ENCODE measurements at places on chromosomes 2 and 18.

DNA sequence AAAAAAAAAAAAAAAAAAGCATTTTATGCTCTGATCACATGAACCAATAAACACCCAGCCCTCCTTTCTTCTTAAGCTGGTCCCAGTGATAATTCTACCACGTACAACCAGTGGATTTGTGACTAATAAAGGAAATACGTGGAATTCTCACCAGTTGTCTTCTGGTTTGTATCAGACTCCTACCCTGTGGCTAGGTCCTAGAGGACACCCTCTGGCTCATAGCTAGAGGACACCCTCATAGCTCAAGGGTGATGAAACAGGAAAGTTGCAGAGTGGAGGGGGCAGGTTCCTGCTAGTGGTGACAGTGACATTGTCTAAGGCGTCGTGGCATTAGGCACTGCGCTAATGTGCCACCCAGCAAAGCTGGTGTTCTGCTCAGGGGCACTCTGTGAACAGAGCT lies 167.8 kb downstream of the BCL11A start:
- no peak for DNase-seq

DNA sequence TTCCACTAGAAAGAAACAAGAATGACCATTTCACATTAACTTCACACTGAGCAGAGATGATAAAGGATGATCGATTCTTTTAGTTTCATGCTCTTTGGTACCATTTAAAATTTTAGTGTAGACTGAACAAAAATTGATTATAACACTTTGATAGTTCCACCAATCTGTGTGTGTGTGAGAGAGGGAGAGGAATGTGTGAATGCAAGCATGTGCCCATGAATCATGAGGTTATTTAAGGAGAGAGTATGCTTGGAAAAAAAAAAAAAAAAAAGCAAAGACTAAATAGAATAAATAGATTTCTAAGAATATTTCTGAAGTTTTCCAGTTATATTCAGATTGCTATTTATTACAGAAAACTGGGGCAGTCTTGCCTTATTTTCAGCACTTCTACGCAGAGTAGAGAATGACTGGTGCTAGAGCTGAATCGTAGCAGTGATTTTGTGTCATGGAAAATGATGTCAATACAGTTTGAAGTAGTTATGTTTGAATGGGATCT lies 900.8 kb downstream of the SLC4A3 start:
- DNase-seq, result no peak

GRCh38 chr2:230658877-230659652 lies 53.6 kb upstream of the CAB39 start:
- peak; percentile 96 for DNase-seq

DNA sequence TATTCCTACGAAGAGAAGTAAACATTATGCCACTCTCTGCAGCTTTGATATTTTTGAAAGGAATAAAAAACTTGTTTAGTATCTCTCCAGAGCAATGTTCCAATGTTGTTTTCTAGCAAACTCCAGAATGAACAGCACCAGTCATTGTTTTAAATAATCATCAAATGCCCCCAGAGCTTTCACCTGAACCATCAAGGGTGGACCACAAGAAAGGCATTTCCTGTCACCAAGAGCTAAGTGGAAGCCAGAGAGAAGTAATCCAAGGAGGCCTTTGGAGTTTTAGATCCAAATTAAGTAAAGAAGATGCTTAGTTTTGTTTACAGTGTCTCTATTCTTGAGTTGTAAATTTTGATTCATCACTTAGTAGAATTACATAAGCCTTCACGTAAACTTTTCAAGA lies 559.0 kb downstream of the ARHGAP15 start:
- no peak for DNase-seq

DNA sequence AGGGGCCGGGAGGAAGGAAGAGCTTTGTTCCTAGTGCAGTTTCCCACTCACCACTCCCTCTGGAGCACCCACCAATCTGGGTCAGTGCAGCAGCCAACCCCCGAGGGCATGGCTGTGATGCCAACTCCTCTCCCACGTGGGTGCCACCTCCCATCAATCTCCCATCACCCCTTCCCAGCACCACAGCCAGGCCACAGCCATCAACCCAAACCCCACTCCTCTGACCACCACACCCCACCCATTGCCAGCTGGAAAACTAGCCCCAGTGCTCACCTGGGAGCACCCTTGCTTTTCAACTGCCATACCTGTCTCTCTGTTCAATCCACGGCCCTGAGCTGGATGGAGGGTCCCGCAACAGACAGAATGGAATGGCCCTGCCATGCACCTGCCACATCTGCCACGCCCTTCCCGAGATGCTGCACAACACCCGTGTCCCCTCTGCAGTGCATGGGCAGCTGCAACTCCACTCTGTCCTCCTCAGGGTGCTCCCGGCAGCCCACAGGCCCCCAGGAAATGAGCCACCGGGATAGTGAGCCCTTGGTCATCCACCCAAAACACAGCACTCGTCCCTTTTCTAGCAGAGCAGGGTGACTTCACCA lies 112.4 kb upstream of the ID2 start:
- DNase-seq, result no peak

DNA sequence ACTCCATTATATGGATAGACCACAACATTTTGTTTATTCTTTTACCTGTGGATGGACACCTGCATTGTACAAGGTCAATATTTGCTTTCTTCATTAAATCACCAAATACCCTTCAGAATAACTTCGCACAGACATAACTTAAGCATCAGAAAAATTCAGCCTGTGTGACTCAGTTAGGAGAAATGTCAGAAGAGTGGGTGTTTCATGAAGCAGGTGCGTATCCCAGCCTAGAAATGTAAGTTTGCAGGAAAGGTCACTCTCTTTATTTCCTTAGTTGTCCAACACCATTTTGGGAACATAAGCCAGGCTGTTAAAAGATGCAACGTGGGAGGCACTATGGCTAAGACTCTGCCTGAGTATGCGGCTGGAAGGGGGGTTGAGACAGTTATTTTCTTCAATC lies 48.6 kb upstream of the FHL2 start:
- DNase-seq, result no peak

DNA sequence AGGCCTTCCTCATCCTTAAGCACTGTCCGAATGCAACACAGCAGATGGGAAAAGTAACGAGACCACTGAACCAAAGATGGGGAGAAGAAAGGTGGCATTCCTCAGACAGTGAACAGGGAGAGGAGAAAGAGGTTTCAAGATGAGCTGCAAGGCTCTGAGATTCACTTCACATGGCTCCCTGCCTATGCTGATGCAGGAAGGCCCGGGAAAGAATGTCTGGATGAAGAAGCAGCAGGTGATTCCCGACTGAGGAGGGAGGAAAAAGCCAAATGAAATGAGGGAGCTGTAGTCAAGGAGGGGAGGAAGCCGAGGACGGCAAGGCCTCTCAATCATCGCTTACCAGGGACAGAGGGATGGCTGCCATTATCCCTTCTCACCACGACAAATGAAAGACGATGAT lies 98.5 kb upstream of the BOD1L2 start:
- DNase-seq, result no peak

DNA sequence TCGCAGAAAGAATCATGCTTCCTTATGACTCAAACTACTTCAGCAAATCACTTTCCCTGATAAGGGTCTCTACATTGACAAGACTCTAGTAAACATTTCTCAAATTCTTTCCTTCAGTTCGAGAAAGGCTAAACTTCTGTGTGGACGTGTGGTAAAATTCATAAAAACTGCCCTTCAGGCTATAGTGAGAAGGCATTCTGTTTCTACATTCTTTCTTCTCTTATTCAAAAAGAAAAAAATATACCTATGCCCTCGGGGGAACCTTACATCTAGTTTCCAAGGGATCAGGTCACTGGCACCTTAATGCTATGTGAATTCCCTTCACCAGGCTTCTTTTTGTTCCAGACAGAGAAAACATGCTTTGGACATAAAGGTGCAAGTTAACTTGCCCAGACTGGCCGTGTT lies 4.9 kb downstream of the VIT start:
- DNase-seq, result no peak

DNA sequence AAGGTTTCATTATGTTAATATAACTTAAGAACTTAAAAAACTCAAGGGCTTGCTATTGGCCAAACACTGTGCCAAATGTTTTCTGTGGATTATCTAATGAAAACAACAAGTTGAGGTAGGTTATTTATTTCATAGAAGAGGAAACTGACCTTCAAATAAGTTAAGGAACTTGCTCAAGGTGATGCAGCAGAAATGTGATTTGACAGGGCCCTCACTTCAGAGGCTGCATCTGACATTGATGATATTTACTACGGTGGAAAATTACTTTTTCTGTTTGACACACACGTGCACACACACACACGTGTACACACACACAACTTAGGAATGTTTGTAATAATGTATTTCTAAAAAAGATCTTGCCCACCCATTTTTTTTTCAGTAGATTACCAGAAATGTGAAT lies 137.2 kb upstream of the CXCR4 start:
- no peak for DNase-seq

DNA sequence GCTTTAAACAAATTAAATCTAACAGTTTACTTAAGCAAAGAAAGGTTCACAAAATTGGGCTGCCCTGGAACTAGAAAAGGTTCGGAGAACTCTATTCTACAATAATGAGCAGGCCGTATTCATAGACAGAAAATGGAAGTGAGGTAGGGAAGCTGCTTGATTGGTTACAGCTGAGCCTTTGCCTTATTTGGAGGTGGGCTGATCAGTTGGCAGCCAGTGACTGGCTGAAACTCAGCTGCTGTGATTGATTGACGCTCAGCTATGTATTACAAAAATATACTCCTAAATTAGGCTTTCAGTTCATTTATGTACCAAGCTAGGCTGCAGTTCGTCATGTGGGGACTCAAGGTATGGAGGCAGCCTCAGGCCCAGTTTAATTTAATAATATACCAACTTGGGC lies 42.3 kb upstream of the TTR start:
- no peak for DNase-seq

DNA sequence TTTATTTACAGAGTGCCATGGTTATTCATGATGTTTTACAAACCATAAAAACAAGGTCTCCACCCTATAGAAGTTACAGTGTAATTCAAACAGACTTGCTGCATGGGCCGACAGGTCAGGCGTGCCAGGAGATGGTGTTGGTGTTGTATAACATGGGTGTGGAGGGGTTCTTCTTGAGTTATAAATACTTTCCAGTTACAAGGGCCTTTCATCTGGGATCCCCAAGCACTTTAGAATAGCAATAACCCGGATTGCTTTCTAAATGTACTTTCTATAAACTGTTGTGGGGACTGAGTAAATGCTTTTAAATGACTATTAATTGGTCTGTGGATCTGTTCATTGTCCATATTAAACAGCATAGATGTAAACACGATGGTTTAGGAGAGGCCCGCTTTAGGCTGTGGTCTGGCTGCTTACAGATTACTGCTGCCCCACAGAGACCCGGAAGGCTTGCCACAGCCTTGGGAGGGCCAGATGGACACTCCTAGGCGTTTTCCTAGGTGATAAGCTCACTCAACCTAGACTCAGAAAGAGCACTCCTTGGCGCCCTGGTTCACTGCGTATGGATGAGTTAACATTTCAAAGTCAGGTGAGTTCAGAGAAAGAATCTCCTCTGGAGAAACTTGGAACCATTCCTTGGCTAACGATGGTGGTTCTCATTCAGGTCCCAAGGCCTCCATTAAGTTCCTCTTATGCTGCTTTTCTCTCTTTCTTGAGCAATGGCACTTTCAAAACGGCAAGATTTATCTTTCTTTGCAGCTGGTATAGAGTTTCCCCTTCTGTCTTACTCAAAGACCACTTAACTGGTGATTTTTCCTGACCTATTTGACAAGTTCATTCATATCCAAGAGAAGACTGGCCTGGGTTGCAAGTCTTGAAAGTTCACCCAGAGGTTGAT lies 3.6 kb upstream of the KIAA2012 start:
- peak; percentile 84 for DNase-seq

DNA sequence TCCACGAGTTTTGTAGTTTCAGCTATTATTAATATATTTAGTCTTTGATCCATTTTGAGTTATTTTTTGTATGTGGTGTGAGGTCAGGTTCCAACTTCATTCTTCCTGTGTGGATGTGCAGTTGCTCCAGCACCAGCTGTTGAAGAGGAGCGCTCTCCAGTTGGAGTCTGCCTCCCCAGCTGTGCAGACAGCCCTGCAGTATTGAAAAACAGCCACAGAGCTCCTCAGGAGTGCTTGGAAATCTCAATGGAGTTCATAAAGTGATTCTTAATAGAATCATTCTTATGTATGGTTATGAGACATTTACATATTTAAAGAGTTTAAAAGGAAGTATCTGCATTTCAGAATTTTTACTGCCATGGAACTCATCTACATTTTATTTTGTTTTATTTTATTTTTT lies 17.3 kb downstream of the DGKD start:
- DNase-seq, result no peak

- no peak for DNase-seq
Measured at GRCh38 chr2:176237456-176237855, 31.8 kb upstream of the MTX2 start.

DNA sequence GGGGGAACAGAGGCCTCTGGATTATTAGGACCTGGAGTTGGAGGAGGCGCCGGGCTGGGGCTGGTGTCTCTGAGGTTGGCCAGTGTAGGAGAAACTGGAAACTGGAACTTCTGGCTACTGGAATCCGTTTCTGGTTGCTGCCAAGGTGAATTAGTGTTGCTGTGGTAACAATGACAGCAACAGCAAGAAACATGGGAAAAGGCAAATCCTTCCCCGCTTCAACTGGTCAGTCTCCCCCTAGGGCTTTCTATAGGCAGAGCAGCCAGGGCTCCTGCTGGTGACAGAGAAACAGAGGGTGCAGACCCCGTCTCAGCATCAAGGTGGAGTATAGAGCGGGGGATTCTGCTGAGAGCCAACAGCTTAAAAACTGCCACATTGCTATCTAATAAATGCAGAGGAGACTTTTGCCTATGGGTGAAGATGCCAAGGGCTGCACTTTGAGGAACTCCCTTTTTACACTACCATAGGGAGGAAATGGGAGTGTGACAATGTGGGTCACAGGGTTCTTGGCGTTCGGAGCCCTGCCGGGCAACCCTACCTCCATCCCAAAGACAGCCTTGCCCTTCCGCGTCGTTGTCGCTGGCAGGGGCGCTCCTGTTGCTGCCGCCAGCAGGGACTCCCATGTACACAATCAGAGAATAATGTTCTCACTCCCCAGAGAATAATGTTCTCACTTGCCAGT lies 81.4 kb upstream of the CABLES1 start:
- no peak for DNase-seq

- no peak for DNase-seq
Measured at GRCh38 chr2:196182439-196183171, 11.2 kb upstream of the STK17B start.

- no peak for DNase-seq
Measured at GRCh38 chr18:1270081-1270480, 365.4 kb downstream of the ADCYAP1 start.

- DNase-seq, result no peak
Measured at GRCh38 chr18:9814431-9814830, 71.3 kb upstream of the TXNDC2 start.

GRCh38 chr2:208254118-208254870 lies 577 bp downstream of the IDH1 start:
- peak; percentile 95 for DNase-seq

GRCh38 chr2:85635636-85636035 lies 19.6 kb downstream of the USP39 start:
- DNase-seq, result no peak

GRCh38 chr2:170573671-170574070 lies 141.5 kb upstream of the SP5 start:
- DNase-seq, result no peak

DNA sequence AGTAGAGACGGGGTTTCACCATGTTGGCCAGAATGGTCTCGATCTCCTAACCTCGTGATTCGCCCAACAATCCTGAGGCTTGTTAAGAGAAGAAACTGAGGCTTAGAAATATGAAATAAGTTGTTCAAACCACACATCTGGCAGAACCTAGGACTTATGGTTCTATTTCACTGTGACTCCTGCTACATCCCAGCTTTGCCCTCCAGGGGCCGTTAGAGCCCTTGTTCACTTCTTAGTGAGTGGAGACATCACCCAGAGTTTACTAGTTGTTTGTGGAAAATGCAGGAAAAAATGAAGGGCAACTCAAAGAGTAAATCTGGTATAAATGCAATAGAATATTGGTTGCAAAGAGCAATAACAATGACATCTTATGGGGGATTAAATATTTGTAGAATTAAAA lies 43.9 kb downstream of the MARCHF4 start:
- no peak for DNase-seq

Measured in erythroblast (primary cell).